ENCODE measurements at places on chromosomes 3 and 15.

GRCh38 chr3:122586098-122586497 is 8.6 kb downstream of the PARP15 start:
- no peak for DNase-seq

DNA sequence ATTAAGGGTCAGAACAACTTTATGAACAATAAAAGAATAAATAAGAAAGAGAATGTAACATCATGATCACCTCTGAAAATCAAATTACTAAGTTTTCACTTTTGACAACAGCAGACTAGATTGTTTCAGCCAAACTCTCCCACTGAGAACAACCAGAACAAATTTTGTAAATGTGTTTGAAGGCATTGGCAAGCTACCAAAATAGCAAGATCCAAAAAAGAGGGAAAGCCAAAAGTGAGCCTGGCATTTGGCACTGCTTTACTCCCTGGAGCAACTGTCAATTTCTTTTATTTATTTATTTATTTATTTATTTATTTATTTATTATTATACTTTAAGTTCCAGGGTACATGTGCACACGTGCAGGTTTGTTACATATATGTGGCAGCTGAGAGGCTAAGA is 67.2 kb downstream of the CFAP44 start:
- DNase-seq, result no peak

GRCh38 chr3:135871311-135871710 is 94.2 kb upstream of the PPP2R3A start:
- no peak for DNase-seq

GRCh38 chr3:52193065-52193464 is 4.9 kb upstream of the ALAS1 start:
- DNase-seq, result no peak

GRCh38 chr3:124229420-124229819 is 237.5 kb upstream of the ROPN1 start:
- no peak for DNase-seq

- no peak for DNase-seq
Observed at GRCh38 chr3:20975188-20975651, 775.8 kb downstream of the ZNF385D start.

DNA sequence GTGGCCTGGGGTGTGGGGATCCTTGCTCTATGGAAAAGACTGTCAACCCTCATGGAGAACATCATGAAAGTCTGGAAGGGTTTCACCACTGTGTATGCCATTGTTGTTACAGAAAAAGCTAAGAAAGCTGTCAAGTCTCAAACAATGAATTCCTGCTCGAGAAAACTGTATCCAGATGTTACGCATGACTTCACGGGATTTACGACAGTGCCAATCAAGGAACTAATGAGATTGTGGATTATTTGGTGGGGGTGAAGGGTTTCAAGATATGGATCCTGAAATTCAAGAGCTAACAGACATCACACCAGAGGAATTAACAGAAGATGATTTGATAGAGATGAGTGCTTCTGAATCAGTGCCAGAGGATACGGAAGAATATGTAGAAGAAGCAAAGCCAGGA is 7.8 kb downstream of the PPP1R2 start:
- DNase-seq, result no peak

DNA sequence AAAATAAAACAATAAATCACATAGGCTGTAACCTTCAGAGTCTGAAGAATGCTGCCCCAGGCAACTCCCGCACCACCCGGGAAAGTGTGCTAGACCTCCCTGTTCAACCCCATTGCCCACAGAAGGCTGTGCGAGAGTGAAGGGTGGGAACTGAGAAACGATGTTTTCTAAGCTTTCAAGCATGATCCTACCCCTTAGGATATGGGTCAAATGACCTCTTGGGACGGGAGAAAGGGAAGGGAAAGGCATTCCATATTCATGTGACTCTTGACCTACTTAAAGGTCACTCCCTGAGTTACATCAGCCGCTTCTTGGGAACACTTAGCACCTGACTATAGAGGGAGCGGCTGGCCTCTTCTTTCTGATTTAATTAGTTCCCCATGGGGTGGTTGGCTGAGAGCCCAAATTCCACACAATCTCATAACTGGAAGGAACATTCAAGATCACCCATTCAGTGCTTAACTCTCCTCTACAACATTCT is 114.7 kb upstream of the SLC24A5 start:
- no peak for DNase-seq

DNA sequence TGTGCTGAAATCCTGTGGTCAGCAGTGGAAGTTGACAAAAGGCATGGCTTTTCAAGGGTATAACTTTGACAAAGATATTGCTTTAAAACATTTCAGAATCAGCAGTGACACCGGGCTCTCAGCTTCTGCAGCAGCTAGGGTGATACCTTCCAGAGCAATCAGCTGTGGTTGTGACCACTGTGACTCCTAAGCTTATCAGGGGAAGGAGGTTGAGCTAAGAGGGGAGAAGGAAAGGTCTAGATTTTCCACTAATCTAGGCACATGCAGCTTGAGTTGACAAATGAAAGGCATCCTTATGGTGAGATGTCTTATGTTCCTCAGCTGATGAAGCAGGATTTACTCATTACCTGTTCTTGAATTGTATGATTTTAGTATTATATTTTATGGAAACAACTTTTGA is 16.3 kb upstream of the LRRFIP2 start:
- DNase-seq, result no peak

DNA sequence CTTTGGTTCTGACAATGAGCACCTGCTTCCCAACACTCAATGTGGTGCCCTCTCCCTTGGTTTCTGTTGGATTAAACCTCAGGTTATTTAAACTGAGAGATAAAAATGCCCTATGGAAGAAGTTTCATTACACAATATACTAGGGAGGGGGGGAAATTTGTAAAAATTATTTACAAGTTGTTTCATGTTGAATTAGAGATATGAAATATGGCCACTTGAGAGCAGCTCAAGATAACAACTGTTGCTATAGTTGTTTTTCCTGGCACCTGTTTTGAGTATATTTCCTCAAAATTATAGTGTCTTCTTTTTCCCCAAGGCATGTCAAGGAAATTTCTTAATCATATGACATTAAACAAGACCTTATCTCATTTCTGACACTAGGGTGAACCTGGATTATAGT is 101.7 kb upstream of the COL6A5 start:
- no peak for DNase-seq

- no peak for DNase-seq
Observed at GRCh38 chr3:146154316-146154715, 6.7 kb downstream of the PLOD2 start.

- peak; percentile 95 for DNase-seq
Observed at GRCh38 chr3:194730365-194730764, 44.7 kb downstream of the FAM43A start.

Data from NCI-H1436 treated with DMSO at 0.1 percent for 48 hours (cell line).